ENCODE measurements at places on chromosomes 16 and 17. TPM values are rescaled to one million over a fixed set of nuclear protein-coding genes. Genes with fewer than 3 reads are reported as not detected.

SPN gene
- total RNA-seq, result 0.10 TPM

CCL7 gene
- not detected for total RNA-seq

SYCE1L gene
- total RNA-seq, result not detected

GPRC5B gene
- 0.16 TPM for total RNA-seq

- DNase-seq, result no peak
Measured at GRCh38 chr17:17063546-17064122, 21.4 kb downstream of the MPRIP start.

- DNase-seq, result no peak
Measured at GRCh38 chr17:60747069-60747808, 69.6 kb downstream of the BCAS3 start.

DNA sequence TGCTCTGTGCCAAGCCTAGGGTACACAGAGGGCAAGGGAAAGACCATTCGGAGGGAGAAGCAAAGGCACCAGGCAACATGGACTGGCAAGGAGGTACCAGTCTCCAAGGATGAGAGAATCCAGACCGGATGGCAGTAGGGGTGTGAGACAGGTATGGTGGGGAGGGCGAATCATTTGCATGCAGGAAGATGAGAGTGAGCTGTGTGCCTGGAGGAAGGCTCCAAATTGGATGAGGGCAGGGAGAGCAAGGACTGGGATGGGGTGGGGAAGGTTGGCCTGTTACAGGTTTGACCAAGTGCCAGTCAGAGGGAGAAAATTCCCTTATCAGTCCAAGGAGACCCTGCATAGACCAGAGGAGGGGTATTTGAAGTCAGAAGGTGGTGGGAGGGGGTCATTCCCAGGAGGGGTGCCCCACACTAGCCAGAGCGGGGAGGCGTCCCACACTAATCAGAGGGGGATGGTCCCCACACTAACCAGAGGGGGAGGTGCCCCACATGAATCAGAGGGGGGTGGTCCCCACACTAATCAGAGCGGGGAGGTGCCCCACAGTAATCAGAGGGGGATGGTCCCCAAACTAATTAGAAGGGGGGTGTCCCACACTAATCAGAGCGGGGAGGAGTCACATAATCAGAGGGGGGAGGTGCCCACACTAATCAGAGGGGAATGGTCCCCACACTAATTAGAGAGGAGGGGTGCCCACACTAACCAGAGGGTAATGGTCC lies 737 bp downstream of the CANT1 start:
- no peak for DNase-seq
